ENCODE measurements at places on chromosomes 16 and 17.

DNA sequence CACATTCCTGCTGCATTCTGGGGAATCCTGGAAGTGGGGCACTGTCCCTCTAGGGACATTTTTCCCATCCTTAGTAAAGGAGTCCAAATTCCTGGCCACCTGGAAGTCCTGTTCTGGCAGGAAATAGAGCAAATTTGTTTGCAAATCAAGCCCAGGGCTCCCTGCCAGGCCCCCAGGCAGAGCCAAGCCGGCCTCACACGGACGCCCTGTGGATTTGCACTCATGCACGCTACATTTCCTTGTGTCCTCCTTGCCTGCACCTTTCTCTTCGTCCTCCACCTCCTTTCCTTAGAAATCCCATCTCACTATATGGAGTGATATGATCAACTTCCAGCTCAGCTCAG lies 7.0 kb upstream of the CALB2 start:
- no peak for DNase-seq

DNA sequence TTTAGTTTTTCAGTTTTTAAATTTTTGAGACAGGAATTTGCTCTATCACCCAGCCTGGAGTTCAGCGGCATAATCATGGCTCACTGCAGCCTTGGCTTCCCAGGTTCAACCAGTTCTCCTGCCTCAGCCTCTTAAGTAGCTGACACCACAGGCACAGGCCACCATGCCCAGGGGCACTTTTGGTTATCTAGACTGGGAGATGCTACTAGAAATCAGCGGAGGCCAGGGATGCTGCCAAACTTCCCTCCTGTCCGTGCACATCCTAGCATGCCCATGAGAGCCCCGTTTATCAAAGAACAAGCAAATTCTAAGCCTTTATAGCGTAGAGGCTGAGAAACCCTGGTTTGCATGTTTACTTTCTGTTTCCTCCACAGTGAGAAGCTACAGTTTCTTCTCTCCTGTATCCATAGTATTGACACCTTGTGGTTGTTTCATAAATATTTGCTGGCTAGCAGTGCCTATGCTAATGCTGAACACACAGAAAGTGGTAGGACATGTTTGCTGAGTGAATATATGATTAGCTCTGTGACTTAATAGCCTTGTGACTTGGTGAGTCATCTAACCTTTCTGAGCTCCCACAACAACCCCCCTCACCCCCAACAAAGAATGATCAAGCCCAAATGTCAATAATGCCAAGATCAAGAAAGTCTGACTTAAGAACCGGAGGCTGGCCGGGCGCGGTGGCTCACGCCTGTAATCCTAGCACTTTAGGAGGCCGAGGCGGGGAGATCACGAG lies 39.2 kb upstream of the MAF start:
- DNase-seq: no peak

DNA sequence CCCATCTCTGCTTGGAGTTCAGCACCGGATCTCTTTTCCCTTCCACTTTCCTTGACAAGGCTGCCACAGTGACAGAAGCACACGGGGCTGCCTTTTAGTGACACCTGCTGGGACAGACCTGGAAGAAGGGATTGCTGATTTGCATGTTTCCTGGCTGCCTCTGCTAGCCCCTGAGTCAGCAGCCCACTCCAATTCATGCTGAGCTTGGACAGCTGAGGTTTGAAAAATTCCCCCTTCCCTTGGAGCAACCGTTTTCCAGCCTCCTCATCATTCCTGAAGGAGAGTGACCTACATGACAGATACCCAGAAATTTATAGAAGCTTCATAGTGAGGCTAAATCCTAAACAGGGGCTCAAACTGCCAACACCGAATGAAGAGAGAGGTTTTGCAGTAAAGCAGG lies 18.8 kb upstream of the RBL2 start:
- no peak for DNase-seq

- DNase-seq: no peak
Observed at GRCh38 chr16:74922150-74923138, 62.5 kb downstream of the WDR59 start.

- DNase-seq: no peak
Observed at GRCh38 chr17:72434581-72434980, 313.8 kb downstream of the SOX9 start.

Measured in skeletal muscle cell (primary cell).